ENCODE measurements at places on chromosomes 16 and 17.

DNA sequence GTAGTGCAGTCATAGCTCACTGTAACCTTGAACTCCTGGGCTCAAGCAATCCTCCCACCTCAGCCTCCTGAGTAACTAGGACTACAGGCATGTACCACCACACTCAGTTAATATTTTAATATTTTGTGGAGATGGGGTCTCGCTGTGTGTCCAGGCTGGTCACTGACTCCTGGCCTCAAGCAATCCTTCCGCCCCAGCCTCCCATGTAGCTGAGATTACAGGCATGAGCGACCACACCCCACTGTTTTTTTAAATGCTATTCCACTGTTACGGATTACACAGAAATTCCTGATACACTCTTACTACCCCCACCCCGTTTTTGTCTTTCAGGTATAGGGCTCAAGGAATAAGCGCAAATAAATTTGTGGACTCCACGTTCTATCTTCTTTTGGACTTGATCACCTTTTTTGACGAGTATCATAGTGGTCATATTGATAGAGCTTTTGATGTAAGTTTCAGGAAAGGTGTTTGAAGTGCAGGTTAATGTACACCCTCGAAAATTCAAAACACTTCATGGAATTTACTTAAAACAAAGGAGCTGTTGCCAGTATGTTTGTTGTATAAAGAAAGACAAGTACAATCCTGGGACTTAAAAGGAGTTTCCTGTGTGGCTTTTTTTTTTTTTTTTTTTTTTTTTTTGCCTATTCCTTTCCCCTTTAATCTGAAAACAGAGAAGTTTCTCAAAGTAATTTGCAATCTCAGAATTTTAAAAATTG lies 26.2 kb upstream of the SLC12A3 start:
- no peak for DNase-seq

DNA sequence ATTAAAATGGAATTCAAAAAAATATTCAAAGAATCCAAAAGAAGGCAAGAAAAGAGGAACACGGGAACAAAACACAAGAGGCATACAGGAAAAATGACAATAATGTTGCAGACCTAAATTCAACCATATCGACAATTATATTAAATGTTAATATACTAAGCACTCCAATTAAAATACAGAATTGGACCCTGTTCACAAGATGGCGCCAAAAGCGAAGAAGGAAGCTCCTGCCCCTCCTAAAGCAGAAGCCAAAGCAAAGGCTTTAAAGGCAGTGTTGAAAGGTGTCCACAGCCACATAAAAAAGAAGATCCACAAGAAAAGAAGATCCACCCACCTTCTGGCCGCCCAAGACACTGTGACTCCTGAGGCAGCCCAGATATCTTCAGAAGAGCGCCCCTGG lies 6.3 kb upstream of the XAF1 start:
- DNase-seq, result peak; percentile 57

DNA sequence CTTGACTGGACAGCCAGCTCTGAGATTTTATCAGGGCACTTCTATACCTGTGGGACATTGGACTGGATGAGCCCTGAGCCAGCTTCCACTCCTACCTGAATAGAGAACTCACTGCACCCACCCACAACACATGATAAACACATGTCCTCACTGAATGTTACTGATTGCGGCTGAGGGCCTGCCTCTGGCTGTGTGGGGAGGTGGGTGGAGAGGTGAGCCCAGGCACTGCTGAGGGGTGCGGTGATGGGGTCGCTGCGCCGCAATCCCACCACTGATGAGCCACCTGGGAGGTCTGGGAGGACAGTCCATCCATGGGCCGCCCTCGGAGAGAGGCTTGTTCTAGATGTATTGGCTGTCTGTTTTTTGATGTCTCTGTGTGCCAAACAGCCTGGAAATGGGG lies 5.4 kb downstream of the TMEM92 start:
- DNase-seq, result no peak

DNA sequence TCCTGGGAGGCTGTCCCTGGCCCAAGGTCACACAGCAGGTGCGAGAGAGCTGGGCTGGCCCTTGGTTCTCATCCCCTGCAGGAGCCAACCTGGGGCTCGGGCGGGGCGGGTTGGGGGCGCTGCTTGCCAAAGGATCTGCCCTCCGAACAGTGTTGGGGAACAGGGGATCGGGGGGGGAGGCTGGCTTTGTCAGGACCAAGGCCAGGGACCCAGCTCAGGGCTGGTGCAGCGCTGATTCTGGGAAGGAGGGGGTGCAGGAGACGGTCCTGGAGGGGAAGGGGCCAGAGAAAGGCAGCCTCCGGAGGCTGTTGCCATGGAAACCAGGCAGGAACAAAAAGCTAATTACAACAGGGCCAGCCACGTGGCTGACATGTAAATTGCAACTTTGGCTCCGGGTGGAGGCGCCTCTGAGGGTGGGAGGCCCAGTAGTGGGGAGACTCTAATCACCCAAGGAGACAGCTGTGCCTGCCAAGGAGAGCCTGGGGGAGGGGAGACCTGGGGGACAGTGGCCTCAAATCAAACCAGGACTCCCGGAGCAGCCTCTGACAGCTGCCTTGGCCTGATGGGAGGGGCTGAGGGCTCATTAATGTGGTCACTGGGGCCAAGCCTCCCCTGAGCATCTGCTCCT lies 1.3 kb downstream of the TUBB3 start:
- DNase-seq, result peak; percentile 76

DNA sequence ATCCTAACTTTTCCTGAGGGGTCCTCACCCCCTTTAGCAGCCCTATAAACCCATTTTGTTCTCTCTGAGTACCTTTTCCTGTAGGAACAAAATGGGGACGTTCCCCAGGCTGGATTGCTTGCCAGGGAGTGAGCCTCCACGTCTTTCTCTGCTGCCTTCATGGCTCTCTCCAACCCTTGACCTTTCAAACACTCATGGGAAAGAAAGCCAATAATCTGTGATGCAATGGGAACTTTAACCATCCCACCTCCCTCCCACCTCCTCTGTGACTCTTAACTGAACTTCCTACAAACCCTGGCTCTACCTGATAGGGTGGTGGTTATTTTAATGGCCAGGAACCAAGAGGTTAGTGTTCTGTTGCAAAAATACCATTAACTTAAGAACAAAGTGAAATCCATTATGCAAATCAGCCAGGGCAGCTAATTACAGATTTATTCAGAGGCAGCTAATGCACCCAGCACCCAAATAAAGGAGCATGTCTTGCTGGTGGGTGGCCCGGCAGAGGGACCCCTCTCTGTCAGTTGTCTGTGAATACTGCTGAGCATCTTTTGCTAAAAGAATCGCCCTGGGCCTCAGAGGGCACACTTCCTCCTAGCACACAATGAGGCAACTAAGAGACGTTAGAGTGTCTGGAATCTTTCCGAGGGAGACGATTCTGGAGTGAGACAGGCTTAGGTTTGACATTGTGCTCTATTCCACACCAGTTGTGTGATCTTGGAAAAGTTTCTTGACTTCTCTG lies 3.0 kb downstream of the PIPOX start:
- DNase-seq, result no peak

Measured in NB4 (cell line).